ENCODE measurements at places on chromosomes 2 and 18.
A peak's percentile ranks its signal among the peaks of the same experiment; 100 is the strongest.

GRCh38 chr2:38665854-38666555, at the start of gene GALM:
Gene GALM (plus strand): TSS chr2:38666114. CDS start chr2:38666162, 48 bp downstream.
- peak; percentile 90 for DNase-seq

DNA sequence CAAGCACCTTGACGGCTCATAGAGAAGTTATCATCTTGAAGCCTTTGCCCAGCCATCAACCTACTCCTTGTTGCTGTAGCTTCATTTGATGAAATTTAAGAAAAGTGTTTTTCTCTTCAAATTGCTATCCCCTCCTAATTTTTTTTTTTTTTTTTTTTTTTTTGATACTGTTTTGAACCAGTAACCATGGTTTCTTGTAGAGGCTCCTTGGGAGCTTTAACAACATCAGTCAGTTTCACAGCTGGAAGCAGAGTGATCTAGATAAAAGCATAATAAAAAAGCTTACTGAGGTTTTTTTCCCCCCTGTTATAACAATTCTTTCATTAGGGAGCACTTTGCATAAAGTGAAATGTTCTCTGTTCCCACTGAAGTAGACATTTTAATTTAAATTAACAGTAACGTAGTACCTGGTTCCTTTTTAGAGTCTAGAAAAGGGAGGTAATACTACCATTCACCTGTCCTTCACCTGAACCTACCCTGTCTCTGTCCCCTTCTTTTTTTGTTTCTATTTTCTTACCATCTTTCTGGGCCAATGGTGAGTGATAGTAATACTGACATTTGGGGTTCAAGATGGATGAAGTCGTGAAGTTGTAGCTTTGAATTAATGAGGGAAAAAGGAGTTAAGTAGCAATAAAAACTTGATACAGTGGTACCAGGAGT, 101.5 kb downstream of the NCOA1 start:
- no peak for DNase-seq

- no peak for DNase-seq
Observed at GRCh38 chr18:50079571-50080295, 115.2 kb downstream of the MYO5B start.

DNA sequence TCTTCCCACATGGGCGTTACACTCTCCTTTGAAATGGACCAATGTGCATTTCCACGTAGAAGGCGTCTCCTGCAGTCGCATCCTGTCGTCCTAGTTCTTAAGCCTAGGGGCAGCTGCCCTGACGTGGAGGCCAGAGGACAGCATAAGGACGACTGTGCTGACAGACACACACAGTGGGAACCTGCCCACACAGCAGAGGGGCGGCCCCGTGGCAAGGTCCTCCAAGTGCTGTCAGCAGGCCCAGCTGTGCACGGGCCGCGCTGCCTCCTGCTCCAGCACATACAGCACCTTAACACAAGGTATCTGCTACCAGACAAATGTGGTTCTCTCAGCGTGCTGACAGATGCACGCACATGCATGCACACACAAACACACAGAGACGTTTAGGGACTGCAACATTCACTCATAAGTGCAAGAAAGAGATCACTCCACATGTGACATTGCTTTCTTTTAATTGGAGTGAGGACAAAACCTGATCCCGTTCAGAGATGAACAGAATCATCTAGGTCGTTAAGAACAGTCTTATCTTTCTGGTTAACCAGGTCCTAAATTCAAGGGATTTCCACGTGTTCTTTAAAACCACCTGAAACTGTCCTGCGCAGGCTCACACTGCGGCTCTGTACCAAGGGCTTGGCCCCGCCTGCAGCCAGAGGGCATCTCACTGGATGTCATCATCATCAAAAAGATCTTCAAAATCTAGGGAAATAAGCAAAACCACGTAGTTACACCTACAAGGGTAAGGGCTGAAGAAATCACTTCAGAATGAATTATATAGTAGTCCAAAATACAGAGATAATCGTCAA, 5.5 kb downstream of the COPS9 start:
- DNase-seq: no peak

- no peak for DNase-seq
Observed at GRCh38 chr2:218405746-218406208, 6.1 kb downstream of the CTDSP1 start.

- no peak for DNase-seq
Observed at GRCh38 chr2:215532844-215533243, 97.0 kb upstream of the FN1 start.

GRCh38 chr2:191607096-191607495, 70.8 kb upstream of the NABP1 start:
- DNase-seq: no peak

- DNase-seq: no peak
Observed at GRCh38 chr2:37730037-37730818, 58.8 kb upstream of the CDC42EP3 start.

DNA sequence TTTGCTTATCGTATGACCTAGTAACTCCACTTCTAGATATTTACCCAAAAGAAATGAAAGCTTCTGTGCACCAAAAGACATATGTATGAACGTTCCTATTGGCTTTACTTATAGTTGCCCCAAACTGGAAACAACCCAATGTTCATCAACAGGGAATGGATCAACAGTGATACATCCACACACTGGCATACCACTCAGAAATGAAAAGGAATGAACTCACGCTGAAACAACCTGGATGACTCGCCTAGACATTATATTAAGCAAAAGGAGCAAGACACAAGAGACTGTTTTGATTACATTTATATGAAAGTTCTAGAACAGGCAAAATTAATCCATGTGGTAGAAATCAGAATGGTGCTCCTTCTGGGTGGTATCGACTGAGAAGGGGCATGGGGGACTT, 18.9 kb downstream of the ADRA2B start:
- DNase-seq: no peak

DNA sequence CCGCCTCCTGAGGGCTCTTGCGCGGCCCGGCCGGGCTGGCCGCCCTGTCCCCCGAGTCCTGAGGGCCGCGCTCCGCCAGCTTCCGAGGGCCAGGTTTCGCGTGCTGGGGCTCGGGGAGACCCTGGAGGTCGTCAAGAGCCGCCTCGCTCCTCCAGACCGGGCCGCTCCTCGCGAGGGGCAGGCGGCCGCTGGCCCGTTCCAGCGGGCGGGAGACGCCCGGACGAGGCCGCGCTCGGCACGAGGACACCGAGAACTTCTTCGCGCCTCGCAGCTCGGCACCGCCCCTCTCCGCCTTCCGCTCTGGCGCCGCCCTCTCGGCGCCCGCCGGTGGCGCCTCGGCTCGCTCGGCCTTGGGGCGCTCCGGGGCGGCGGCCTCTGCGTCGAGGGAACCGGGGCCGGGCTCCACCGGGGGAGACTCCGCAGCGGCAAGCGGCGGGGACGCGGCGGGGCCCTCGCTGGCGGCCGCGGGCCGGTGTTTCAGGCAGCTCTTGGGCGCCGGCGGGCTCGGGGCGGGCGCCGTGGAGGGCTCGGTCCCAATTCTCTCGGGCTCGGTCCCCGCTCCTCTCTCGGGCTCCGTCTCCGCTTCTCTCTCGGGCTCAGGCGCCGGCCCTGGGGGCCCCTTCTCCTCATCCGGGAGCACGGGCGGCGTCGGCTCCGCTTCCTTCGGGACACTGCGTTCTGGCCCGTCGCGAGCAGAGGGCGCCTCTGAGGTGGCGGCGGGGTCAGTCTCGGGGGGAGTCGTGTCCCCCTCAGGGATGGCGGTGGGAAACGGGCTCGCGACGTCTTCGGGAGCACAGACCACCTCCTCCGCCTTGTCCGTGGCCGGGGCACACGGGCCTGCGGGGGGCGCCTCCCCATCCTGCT, 91.6 kb upstream of the MGAT4A start:
- no peak for DNase-seq

- DNase-seq: no peak
Observed at GRCh38 chr18:28045880-28046279, 131.1 kb downstream of the CDH2 start.

DNA sequence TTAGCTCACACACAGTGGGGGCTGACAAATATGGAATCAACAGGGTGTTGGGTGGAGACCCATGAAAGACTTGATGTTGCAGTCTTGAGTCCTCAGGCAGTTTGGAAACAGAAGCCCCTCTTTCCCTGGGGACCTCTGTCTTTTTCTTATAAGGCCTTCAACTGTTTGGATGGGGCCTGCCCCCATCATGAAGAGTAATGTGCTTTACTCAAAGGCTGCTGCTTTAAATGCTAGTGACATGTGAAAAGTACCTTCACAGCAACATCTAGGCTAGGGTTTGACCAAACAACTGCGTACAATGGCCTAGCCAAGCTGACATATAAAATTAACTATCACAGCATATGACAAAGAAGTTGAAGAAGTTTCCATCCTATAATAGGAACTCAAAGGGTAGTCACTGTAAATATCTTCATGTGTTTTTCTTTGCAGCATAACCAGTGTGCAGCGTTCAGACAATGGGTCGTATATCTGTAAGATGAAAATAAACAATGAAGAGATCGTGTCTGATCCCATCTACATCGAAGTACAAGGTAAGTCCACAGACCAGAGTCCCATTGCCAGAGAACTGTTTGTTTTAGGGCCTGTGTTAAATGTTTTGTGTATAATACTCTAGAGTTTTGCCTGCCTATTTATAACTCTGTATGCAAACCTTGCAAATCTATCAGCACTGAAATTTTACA, 46.3 kb downstream of the MERTK start:
- no peak for DNase-seq

GRCh38 chr2:149648282-149649030, 60.9 kb upstream of the MMADHC start:
- no peak for DNase-seq

- DNase-seq: no peak
Observed at GRCh38 chr2:3490191-3491170, 28.9 kb downstream of the ADI1 start.

DNA sequence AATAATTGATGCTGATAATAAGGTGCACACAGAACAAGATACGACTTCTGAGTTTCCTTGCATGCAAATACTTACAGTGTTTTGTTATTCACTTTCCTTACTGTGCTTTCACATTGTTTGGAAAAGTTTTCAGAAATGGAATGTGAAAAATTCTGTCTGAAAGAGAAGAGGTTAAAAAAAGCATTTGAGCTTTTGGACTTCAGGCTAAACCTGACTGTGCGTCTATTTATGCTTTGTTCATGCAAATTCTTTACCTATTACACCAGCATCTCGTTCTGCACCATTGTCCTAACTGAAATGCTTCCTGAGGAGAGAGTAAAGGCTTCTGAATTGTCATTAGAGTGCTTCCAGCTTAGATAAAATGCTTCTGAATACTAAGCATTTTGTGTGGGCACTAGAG, 61.4 kb downstream of the LHCGR start:
- DNase-seq: no peak

- no peak for DNase-seq
Observed at GRCh38 chr18:65606551-65607130, 144.2 kb upstream of the CDH7 start.

DNA sequence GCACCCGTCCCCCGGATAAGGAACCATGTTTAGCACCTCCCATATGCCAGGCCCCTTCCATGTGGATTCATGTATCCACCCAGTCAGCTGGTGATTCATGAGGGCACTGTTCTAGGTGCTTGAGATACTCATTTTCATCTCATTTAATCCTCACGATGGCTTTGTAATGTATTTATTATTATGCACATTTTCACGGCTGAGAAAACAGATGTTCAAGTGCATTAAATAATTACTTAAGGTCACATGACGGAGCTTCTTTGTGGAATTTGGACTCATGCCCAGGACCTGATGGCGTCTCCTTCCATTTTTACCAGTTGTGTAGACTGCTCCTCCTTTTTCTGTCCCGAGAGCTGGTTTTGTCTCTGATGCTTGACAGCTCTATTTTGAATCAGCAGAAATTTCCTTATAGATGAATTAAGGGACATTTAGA, 72.2 kb upstream of the RBM44 start:
- DNase-seq: no peak

GRCh38 chr2:143264851-143265250, 135.6 kb downstream of the ARHGAP15 start:
- DNase-seq: no peak

DNA sequence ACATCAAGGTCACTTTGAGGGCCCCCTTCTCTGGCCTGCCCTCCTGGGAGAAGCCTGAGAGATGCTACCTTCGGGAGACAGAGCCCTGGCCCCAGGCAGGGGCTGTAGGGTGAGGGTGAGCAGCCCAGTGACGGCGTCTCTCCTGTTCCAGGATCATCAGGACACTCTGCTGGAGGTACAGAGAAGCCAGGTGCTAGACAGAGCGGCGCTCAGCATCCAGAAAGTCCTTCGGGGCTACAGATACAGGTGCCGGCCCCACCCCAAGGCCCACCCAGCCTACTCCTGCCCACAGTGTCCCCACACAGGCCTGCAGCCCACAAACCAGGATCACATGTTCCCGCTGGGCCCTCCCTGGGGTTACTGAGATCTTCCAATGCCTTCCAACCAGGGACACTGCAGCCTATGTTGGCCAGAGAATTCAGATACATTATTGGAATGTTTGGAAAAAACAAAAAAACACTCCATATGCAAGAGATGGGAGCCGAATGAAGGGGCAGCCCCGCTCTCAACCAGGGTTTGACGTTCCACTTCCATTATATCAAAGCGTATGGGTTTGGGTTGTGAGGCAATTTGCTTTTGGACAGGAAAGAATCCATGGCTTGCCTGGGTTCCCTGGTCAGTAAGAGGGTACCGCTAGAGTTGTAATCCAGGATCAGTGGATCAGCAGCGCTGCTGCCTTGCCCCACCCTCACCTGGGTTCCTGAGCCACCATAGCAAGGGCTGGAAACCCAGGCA, 49.5 kb upstream of the GPR17 start:
- DNase-seq: no peak

GRCh38 chr2:229350117-229350805, 79.2 kb upstream of the PID1 start:
- DNase-seq: no peak

DNA sequence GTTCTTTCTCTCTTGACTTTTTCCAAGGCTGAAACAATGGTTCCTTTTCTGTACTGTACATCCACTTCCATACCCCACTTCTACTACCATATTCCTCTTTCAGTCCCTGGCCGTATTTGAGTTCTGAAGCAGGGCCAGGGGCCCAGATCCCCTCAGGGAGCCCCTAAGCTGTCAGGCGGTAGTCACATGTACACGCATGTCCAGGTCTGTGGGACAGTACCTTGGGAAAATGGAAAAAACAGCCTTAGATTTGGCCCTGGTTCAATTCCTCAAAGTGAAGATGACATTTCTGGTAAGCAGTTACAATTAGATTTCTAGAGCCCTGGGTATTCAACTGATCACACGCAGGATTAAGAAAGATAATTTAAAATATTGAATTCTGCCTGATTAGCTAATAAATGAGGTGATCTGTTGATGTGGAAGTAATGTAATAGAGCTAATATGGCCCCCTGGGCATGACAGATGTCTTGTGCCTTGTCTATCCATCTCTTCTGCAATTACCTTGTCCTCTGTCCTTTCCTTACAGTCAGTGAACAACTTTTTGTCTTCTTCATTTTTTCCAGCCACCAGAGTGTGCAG, 44.4 kb downstream of the MRPL33 start:
- DNase-seq: no peak

DNA sequence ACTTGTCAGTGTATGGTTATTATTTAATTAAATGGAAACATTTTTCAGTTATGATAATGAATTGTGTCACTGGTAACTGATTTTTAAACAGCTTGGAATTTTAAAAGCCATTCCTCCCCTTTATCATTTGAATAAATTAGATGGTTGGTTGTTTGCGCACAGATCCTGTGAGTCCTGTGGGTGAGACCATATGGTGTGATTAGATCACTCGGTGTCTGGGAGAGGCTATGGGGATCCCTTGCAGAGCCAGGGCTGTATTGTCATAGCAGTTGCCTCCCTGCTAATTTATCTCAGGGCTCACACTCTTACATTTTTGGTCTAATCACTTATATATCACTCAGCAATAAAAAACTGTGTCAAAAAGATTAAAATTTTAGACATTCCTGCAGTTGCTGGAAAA, 133.5 kb downstream of the ASXL3 start:
- DNase-seq: no peak
